ENCODE measurements at places on chromosomes 7 and 10.

DNA sequence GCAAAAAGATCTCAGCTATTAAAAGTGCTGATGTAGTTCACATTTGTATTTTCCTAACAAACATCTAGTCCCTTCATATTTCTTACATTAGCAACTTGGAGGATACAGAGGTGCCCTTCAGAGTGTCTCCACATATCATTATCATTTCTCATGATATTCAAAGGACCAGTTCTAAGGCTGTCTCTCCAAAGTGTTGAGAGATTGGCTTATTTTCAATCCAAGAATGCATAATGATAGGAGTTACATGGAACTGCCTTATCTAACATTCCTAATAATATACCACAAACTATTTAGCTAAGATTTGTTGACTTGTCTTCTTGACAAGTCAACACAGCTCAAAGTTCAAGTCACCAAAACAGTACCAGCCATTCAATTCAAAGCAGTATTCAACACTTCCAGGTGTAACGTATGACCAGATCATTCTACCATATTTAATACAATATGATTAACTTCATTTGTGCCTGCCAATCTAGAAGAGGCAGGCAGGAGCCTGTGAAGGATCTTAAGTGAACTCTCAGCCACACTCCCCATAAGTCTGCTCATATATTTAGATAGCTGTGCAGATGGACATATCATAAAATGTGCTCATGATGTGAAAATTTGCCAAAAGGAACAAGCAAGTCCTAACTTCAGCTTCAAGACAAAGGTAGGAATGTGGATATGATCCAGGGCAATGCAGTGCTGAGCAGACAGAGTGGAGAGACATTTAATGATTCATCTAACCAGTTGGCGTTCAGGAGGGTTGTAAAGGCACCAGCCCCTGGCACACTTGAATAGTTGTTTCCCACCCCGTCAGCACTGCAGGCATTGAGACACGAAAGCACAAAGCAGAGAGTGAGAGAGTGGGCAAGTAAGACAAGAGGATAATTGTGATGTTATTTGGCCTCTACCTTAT lies 108.3 kb downstream of the MTERF1 start:
- DNase-seq, result no peak

GRCh38 chr7:128767475-128768110 lies 8.0 kb downstream of the OPN1SW start:
- DNase-seq, result no peak

DNA sequence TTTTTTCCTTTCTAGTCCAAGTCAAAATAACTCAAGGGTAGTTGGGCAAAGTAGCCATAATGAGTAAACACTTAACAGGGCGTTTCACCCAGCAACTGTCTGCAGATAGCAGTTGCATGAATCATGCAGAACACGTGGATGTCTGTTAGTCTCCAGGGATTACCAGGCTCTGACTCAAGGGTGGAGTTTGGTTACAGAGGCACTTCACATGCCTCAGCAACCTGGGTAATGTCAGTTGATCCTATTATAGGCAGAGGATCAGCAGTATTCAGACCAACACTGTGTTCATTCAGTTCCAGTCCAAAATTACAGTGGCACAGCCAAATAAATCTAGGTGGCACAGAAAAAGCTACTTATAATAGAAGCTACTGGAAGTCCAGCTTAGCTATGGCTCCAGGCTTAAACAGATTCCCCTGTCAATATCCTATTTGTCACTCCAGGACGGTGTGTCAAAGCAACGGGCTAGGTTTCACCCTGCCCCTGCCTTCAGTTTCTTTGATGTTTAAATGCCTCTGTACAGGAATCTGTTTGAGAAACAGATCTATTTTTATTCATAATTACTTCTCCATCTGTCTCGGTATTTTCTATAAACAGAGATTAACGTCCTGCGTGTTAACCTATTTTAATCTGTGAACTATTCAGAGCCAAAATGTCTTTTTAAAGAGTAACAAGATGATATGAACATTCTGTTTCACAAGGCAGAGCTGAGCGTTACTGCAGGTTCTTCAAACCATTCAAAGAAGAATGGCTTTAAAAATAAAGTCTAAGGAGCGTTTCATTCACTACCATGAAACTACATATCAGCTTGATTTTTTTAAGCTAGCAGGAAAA lies 162.6 kb upstream of the AKR1E2 start:
- no peak for DNase-seq

DNA sequence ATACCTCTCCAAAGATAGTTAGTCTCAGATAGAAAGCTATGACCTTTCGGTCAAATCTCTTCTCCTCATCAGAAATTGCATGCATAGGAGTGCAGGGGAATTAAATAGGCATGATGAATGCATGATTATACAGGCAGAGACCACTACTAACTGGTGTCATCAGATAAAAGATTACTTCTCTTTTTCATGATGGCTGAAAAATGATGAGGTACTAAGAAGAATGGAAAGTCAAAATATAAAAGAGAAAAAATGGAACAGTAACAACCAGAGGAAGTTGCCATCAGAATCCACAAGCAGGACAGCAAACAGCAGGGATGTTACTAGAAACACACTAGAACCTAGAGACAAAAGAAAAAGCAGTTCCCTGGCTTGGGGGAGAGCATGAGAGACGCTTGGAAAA lies 31.6 kb downstream of the CTTNBP2 start:
- no peak for DNase-seq

GRCh38 chr7:26001662-26002244 lies 150.2 kb upstream of the NFE2L3 start:
- DNase-seq, result no peak

- no peak for DNase-seq
Observed at GRCh38 chr10:132828681-132829080, 42.7 kb upstream of the NKX6-2 start.

Data from NCI-H1417 treated with DMSO at 0.1 percent for 48 hours (cell line).